Stimulated activated CD4-positive, alpha-beta T cell treated with anti-CD3 and anti-CD28 coated beads, Interleukin-12 subunit alpha, Interleukin-12 subunit beta, amount 100 ng/mL, for 24 hours (primary cell): ENCODE measurements at places on chromosomes 4 and X.

- DNase-seq, result no peak
Observed at GRCh38 chr4:128288689-128289106, 1.1 kb upstream of the PGRMC2 start.

DNA sequence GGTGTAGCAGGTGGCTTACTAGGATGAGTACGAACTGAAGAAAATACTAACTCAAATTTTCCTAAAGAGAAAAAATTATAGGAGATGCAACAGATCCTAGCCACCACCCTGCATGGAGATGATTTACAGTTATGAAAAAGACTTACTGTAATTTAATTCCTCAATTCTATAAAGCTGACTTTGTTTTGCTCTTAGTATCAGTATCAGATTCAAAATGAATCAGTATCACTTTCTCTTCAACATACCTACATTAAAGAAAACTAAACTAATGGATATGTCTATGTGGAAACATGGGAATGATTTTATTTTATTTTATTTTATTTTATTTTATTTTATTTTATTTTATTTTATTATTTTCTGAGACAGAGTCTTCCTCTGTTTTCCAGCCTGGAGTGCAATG, 525.8 kb downstream of the NLGN4X start:
- DNase-seq, result no peak

- no peak for DNase-seq
Observed at GRCh38 chr4:150781191-150781590, 199.2 kb downstream of the MAB21L2 start.

- no peak for DNase-seq
Observed at GRCh38 chrX:1593286-1594271, 2.2 kb downstream of the AKAP17A start.

DNA sequence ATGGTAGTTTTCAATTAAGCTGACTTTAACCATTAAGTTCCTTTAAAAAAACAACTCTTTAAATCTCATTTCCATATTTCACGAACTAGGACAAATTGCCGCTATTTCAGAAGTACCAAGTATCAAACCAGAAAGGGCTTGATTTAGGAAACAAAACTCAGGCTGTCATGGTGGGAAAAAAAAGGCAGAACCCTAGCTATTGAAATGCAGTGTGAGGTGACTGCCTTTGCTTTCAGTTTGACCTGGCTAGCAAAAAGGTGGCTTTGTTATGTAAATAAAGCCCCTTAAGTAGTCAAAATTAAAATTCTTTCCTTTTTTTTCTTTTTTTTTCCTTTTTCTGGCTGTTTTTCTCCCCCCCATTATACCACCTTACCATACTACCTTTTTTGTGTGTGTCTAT, 40.6 kb upstream of the CYP2U1 start:
- DNase-seq, result no peak

DNA sequence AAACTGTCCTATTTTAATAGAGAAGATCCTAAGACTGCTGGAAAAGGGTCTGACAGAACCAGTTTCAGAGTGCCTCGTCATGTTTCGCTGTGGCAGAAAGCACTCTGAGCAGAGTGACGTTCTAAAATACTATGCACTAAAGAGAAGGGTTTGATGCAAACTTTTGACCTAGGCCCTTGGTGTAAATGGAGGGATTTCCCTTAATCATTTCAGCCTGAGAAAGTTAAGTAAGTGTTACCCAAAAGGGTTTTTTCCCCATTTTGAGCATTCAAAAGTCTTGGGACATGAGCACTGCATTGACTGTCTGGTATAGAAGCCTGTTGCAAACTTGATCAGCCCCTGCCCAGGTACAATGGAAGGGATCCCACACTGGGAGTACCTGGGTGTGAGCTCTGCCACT, 157.5 kb upstream of the ATOH1 start:
- no peak for DNase-seq

DNA sequence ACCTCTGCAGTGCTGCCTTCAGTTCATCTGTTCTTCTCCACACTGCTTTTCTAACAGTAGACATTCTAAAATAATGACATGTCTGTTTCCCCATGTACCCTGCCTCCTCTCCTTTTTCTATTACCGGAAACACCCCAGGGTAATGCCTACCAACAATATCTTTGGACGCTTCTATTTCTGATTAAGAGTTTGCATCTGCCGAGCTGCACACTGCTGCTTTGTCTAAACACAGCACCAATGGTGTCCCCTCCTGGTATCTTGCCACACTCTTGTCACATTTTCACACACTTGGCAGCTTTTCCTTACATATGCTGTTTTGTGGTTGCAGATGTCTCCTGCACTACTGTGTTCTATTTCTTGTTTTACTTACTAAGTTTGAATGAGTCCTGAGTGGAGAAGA, 288.8 kb downstream of the GRIA2 start:
- DNase-seq, result no peak

DNA sequence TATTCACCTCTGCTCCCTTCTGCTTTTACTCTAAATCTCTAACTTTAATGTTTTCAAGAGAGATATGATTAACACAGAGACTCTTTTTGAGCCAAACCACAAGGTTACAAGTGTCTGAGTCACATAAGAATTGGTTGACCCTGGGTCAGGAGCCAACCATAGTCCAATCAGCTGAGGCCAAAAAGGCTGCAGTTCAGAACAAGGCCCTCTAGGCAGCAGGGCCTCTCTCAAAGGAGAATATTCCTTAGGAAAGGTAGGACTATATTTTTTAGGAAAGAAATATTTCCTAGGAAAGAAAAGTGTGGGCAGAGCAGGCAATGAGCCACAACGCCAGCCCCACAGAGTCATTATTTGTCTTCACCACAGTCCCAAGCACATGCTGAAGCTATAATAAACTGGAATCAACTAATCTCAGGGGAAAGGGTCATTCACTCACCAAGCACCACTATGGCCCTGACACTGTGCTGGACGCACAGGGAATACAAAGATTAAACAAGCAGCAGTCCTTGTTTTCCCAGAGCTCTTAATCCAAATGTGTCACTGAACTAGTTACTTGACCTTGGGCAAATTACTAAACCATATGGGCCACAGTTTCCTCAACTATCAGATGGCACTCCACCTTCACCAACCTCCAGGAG, 2.2 kb downstream of the ATP8A1 start:
- DNase-seq, result no peak

- DNase-seq, result no peak
Observed at GRCh38 chr4:692771-693554, 4.0 kb upstream of the SLC49A3 start.

GRCh38 chrX:17024886-17025285, 78.4 kb downstream of the REPS2 start:
- DNase-seq, result no peak

DNA sequence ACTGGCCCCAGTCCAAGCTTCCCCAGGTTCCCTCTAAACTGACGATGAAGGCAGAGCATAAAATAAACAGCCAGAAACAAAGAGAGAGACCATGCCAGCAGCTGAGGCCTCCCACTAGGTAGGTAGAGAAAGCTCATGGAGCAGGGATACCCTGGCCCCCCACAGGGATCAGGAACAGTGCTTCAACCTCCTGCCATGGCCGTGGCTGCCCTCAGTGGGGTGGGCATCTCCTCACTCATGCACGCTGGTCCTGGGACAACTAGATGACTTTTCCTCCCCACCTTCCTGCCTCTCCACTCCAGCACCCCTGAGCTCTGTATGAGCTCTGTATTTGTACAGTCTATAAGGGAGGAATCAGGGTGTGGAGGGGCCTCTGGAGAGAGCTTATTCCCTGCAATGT, 117.7 kb upstream of the PSAPL1 start:
- no peak for DNase-seq

- no peak for DNase-seq
Observed at GRCh38 chrX:153486171-153486570, 8.6 kb upstream of the BGN start.

DNA sequence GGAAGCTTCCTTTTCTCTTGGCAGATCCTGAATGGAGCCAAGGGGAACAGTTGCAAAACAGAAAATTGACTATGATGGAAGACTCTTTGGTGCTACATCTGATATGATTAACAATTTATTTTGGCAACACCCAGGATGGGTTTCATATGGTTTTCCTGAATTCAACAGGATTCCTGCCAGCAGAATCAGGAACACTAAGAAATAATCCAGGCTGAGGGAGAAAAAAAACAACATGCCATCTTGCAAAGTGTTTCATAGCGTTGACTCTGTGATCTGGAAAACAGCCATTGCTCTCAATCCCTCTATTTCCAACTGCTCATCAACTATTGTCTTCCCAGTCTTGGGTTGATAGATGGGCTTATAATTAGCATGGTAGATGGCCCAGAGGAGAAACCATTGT, 303.8 kb upstream of the KLF3 start:
- no peak for DNase-seq
